Activated B cell treated with CpG ODN at 0.5 μM for 24 hours (primary cell): ENCODE measurements at places on chromosomes 11 and 22. TPM values are rescaled to one million over a fixed set of nuclear protein-coding genes. Genes with fewer than 3 reads are reported as not detected.
A peak's percentile ranks its signal among the peaks of the same experiment; 100 is the strongest.

Gene MS4A4E
- not detected in 2 replicates for total RNA-seq

Gene SLC35C1
- 8.6 and 8.8 TPM in 2 replicates for total RNA-seq

Gene CST6
- total RNA-seq, result not detected in 2 replicates

Gene SLC6A5
- total RNA-seq, result not detected in 2 replicates

Gene EFCAB6
- 0.46 TPM in 1 of 2 replicates, not detected in the other for total RNA-seq

DNA sequence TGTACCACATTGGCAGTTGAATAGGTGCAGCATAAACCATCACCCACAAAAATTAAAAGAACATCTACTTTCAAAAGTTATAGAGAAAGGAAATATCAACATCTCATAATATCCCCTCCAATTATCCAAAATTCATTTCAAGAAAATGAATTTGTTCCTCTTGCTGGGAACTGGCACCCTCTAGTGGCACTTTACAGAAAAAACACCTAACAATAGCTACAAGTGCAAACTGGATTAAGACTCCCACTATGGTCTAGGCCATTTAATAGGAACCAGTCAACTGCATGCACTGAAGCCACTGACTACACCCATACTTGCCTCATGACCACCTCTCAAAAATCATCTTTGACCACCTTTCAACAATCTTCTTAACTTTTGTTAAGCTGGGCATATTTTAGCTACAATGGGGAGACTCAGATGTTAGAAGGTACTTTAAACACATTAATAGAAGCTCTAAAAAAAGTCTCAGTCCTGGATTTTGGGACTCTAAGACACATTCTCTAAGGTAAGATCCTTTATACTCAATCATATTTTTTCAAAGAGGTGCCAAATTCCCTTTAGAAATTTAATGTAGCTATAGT, 17.3 kb downstream of the TRAF6 start:
- DNase-seq, result no peak

DNA sequence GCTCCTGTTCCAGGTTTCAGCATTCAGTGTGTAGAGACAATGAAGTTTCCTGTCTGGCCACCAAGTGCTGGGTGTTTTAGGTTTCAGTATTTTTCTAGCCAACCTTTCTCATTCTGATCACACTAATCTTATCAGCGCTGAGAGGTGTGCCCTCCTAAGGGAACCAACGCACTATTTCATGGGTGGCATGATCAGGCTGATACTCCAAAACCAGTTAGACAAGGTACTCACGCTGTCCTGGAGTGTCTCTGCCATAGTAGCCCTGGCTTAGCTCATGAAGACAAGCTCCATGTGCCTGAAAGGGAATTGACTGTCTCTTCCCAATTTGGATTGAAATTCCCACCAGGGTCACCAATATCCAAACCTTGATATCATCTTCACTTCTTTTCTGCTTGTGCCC, 8.0 kb upstream of the RAB38 start:
- DNase-seq, result no peak

- no peak for DNase-seq
Observed at GRCh38 chr11:46118702-46119351, 2.4 kb downstream of the PHF21A start.

DNA sequence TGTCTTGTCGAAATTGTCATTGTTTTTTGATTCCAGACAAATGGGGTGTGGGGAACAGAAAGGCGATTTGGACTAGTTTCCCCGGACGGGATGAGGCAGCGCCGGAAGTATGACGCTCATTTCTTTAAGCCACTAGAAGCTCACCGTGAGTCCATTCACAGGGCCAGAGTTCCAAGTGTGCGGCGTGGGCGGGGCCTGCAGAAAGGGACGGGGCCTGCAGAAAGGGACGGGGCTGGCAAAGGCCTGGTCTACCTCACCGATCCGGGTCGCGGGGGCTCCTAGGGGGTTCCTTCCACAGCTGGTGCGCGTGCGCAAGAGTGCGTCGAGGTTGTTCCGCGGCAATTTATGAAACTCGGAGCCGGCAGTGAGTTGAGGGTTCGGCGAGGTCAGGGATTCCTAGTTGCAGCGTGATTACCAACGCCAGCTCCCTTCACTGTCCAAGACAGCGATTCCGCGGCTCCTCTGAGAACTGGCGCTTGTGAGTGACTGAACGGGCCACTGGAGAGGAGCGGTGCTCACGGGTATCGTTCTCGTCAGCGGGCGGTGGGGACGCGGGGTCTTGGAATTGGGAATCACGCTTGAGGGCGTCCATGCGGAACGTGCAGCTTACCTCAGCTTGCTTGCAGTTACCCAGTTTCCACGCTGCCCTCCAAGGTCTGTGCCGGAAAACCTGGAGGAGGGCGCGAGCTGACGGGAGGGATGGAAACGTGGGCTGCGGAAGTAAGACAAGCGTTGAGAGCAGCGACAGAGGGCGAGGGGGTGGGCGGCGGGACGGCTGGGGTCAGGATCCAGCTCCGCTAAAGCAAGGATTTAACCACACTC, at the start of gene ZNF215:
Gene ZNF215 (plus strand): TSS at position 219 of the 822 bp plus-strand sequence. CDS start 5,847 bp downstream, outside the sequence.
- DNase-seq, result peak; percentile 43

DNA sequence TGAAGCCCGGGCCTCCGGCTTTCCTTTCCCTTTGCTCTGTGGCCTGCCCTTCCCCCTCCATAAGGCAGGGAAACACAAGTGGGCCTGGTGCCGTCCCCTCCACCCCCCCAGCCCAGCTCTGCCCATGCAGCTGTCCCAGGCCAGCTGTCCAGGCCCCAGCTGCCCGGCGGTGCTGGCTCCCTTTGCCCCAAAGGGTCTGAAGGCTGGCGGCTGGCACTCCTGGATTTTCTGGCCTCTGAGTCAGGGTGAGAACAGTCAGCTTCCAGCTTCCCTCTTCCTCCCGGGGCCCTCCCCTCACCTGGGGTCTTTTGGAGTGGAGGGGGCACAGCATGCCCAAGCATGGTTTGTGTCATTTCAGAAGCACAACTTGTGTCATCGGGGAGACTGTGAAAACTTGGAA, 27.8 kb downstream of the CD82 start:
- DNase-seq, result no peak

GRCh38 chr11:6569706-6570105, 33.7 kb downstream of the RRP8 start:
- no peak for DNase-seq

DNA sequence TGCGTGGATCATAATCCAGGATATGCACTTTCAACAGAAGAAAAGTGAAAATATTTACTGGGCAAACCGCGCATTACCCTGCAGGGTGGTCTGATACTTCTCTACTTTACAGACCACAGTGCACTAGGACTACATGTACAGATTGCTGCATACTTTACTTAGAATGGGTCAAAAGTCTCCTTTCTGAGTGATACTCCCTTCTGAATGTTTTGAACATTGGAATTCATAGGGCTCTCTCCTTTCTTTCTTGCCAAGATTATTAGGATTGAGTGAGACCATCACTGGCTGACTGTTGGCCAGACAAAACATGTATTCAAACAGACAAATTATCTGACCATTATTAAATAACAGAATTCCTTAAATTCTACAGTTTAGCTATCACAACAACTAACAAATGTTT, 6.6 kb upstream of the FIBIN start:
- DNase-seq, result no peak

GRCh38 chr11:26322335-26323067, 9.4 kb upstream of the ANO3 start:
- no peak for DNase-seq

GRCh38 chr11:121577106-121577848, 124.5 kb upstream of the SORL1-AS1 start:
- DNase-seq, result no peak

DNA sequence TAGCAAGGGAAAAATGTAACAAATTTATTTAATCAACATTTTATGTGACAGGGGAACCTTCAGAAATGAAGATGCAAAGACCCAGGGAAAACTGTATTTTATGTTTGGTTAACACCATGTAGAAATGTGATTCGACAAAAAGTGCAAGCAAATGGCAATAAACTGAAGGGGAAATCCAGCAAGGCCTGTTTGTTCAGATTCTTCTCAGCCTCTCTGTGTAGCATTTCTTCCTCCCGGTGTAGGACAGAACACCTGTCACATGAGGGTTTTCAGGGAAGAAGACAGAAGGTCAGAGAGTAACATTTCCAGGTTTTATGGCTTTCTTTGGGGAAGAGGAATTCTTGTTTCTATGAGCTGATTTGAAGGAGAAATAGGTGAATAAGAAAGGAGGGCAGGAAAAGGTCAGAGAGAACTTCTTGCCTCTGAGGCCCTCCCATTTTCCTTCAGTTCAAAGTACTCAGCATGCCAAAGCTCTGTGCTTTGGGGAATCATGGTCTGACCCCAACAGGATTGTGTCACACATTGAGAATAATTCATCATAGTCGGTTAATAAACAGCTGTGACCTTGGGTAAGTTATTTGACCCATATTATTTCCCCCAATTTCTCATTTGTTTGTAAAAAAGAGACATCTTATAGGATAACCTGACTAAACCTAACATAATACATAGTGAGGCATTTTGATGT, 45.5 kb upstream of the ME3 start:
- DNase-seq, result no peak

DNA sequence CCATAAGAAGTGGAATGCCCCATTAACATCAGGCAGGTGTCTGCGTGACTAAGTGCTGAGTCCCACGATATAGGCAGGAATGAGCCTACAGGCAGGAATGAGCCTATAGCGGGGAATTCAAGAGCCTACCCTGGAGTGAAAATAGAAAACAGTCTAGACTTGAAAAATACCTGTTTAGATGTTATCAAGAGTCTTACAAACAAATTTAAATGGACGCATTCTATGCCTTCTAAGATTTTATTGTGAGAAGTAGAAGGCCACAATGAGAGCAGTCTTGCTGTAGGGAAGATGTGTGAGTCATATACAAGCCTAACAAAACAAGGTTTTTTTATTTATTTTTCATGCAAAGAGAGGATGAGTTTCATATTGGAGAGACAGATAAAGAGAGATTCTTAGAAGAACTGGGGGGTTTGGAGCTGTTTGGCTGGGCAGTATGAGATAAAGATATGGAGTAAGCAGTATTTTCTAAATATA, 200.8 kb upstream of the ZC3H12C start:
- DNase-seq, result no peak

GRCh38 chr11:31492320-31492913, 17.0 kb downstream of the IMMP1L start:
- no peak for DNase-seq

DNA sequence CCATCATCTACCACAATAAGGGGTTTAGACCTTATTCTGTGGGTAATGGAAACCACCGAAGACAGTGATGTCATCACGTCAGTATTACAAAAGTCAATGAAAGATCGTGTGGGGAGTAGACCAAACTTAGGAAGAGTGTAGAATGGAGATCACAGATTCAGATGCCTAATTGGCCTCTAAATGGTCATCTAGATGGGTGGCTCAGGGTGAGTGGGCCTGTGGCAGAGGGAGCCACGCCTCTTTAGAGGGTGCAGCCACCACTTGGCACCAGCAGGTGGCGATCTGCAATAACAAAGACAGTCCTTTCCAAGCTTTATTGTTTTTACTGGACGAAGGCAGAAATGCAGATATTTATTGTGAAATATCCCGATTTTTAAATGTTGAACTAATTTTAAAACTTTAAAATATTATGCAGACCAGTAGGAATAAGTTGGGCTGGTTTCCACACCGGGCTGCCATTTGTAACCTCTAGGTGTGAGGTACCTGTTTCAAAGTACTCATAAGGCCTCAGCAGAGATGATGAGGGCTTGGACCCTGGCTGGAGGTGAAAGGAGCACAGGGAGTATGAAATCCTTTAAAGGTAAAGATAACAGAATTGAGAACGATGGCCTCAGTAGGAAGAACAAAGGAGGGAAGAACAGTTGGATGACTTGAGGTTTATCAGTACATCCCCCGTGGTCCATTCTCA, 222.0 kb downstream of the DBX1 start:
- DNase-seq, result no peak

- no peak for DNase-seq
Observed at GRCh38 chr22:41862160-41862529, 29.2 kb downstream of the SREBF2 start.

DNA sequence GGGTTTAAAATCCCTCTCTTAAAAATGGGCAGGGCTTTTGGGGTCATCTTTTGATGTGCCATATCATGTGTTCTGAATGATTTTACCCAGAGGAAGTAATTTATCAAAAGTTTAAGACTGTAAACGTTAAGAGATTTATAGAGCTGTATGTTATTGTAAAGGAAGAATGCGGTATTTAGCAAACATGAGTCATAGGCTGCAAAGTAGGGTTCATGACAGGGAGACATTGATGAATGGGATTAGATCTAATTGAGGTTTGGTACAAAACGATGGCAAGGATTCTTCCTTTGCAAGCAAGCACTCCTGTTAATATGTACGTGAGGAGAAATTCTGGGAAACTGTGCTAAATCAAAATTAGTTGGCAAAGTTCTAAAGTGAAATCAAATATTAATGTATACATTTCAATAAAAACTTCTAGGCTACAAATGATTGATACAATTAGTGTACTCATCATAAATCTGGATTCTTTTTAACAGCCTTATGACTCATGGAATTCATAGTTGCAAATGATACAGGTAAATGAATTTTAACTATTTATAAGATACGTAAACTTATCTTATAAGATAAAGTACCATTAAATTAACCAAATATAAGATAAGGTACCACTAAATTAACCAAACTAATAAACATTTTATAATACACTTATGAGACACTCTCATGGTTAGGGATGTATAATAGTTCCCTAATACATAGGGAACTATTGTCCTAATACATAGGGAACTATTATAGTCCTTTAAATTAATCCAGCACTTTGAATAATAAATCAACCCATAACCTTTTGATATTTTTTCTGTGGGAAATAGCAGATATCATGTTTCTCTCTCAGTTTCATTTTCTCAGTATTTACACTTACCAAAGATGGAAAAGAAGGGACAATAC, 58.4 kb downstream of the KIF18A start:
- no peak for DNase-seq

DNA sequence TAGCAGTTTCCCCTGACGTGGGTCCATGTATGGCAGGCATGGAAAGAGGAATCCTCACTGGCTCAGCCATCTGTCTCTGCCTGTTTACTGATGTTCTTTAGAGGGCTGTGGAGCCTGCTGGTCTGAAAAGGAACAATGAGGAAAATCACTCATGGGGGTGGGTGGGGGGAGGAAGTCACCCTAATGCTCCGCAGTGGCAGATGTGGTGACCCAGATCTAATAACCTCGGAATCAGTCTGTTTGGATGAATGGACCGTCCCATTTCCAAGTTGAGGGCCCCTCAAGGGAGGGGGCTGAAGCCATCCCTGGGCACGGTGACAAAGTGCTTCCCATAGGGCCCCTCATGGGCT, 4.4 kb downstream of the BCR start:
- no peak for DNase-seq

DNA sequence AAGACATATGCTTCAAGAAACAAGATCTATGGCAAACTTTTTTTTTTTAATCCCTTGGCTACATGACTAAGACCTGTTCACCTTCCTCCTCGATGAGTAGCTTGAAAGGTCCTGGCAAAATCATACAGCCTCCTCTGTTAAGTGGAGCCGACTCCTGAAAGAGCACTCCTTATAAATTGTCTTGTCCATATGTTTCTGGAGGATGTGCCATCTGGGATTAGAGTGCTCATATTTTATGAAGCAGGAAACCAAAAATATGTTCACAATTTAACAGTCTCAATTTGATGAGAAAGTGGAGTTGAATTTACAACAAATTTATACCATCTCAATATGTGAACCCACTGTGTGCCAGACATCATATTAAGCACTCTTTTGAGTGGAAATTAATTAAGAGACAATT, 912.1 kb upstream of the FAT3 start:
- no peak for DNase-seq
